ENCODE measurements at places on chromosomes 3 and 15.

DNA sequence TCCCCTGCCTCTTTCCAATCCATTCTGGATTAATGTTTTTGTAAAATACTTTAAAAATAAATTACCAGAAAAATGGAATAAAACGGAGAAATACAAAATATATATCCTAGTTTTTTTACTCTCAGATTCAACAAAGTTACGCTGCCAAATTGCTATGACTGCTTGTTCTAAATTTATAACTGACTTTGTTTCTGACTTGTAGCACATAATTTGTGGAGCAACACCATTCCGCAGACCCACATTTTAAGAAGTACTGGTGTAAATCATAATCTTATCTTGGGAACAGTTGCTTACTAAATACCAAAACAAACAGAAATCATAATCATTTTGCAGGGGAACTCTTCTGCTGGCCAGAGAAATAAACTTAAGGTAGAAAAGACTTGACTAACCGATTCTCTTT, 339.4 kb upstream of the CBLB start:
- DNase-seq: no peak

- DNase-seq: no peak
Observed at GRCh38 chr15:83323296-83323711, 38.8 kb upstream of the BNC1 start.

- DNase-seq: no peak
Observed at GRCh38 chr3:350871-351371, 154.4 kb downstream of the CHL1 start.

DNA sequence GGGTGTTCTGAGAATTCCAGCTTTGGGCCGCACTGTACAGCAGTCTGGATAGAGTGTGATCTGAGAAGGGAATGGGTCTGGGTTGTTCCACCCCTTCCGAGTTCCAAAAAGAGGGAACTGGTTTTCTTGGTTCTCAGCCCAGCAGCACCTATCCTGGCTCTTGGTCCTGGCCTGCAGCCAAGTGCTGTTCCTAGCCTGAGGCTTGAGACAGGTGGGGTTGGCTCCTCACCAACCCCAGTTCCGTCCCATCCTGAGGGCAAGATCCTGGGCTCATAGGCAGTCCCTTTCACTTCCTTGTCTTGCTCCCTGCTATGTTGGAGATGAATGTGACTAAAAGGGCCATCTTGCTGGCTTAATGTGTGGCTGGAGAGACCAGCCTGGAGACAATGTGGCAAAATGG, 15.2 kb downstream of the IVD start:
- DNase-seq: no peak

DNA sequence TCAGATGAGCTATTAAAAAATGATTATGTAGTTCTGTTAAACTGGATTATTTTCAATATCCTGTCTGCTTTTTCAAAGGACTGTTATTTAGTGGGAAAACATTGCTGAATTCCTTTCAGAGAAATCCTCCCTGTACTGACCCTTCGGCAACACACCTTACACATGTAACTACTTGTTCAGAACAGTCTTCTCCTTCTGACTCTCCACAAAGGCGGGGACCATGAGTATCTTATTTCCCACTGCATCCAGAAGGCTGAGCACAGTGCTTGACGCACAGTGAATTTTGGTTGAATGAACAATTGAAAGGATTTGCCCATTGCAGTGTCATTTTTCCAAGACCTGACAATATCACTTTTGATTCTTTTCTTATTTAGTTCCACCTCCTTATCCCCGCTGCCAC, 23.1 kb upstream of the CFAP161 start:
- no peak for DNase-seq

- DNase-seq: no peak
Observed at GRCh38 chr3:36918050-36918449, 26.8 kb downstream of the TRANK1 start.

DNA sequence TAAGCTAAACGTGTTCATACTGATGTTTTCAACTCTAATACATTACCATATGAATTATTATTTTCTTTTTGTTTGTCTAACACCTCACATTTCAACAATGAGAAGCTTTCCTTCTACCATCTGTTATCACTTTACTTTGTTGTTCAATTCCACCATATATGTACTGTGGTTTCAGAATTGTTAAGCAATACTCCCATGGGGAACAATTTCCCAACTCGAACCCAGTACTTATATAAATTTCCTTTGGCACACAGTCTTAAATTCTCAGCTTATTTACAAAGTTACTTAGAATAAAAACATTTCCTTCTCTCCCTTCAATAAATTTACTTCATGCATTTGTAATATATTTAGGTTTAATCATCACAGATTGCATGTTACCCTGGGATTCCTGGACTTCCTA, 1764.4 kb downstream of the OTOL1 start:
- no peak for DNase-seq
